Colonic mucosa (tissue), 4 donors: ENCODE measurements at places on chromosomes 12 and 14. TPM values are rescaled to one million over a fixed set of nuclear protein-coding genes. Genes with fewer than 3 reads are reported as not detected.

DNA sequence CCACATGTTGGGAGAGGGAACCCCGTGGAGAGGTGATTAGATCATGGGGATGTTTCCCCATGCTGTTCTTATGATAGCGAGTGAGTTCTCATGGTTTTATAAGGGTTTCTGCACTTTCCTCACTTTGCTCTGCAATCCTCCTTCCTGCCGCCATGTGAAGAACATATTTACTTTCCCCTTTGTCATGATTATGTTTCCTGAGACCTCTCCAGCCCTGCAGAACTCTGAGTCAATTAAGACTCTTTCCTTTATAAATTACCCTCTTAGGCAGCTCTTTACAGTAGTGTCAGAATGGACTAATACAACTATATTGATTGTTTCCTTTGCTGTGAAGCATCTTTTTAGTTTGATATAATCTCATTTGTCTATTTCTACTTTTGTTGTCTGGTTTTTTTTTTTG is 13.1 kb upstream of the RASSF9 start:
- H3K27me3 ChIP-seq: no peaks in the 10 kb centered on the region
- no peaks in the 10 kb centered on the region for H3K36me3 ChIP-seq
- H3K4me3 ChIP-seq: no peak overlapping the region
- no peak overlapping the region for H3K27ac ChIP-seq

The LRTM2 gene
- not detected for total RNA-seq

DNA sequence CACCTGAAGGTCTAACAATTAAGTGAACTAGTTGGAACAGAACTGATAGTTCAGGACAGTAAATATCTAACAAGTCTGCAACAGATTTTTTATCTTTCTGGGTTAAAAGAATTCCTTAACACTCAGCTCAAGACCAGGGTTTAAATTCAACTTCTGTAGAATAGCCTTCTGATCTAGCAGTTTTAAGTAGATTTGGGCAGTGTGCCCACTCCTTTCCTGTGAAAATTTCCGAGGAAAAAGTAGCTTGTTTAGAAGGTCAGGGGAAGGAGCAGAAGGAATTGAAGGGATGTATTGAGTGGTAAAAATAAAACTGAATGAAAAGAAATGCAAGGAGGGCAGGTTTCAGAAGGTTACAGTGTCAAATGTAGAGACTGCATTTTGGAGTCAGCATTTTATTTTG is 45.8 kb downstream of the ATL1 start:
- no peaks in the 10 kb centered on the region for H3K27me3 ChIP-seq
- DNase-seq: no peak
- no peaks in the 10 kb centered on the region for H3K36me3 ChIP-seq
- H3K4me1 ChIP-seq: no peaks in the 10 kb centered on the region
- H3K27ac ChIP-seq: no peak overlapping the region

- no peak overlapping the region for H3K4me3 ChIP-seq
- peaks cover 14% of the 10 kb centered on the region for H3K4me1 ChIP-seq
Observed at GRCh38 chr14:75254901-75255584, 23.6 kb upstream of the FOS start.

The MRPL52 gene
- total RNA-seq: 79.1 TPM

DNA sequence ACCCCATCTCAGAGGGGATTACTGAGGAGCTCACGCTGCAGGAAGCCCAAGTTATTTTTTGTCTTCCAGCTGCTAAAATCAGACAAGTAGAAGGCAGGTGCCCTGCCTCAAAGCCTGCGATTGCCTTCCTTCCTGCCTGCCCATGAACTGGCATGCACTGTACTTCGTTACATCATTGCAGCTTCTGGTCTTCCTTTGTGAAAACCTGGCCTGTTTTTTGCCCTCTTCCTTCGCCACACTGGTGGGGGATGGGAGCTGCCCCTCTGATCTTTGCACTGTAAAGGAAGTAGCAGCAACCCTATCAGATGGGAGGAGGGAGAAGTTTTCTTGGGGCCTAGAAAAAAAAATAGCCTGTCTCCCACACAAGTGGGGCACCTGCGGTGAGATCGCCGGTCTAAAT is 1098.7 kb downstream of the BCL11B start:
- H3K36me3 ChIP-seq: no peaks in the 10 kb centered on the region
- no peaks in the 10 kb centered on the region for H3K4me1 ChIP-seq
- H3K27me3 ChIP-seq: no peaks in the 10 kb centered on the region
- no peak overlapping the region for H3K27ac ChIP-seq
- peak; percentile 30 for DNase-seq

- no peak overlapping the region for H3K27ac ChIP-seq
- H3K4me1 ChIP-seq: no peaks in the 10 kb centered on the region
- no peaks in the 10 kb centered on the region for H3K27me3 ChIP-seq
- H3K36me3 ChIP-seq: no peaks in the 10 kb centered on the region
- no peak for DNase-seq
- H3K4me3 ChIP-seq: no peak overlapping the region
Observed at GRCh38 chr12:119417440-119417839, 82.9 kb downstream of the CCDC60 start.
